ENCODE measurements at places on chromosomes 2 and 18.

GRCh38 chr2:161036926-161037325, 123.3 kb upstream of the TANK start:
- no peak for DNase-seq
- no peak overlapping the region for H3K27ac ChIP-seq
- no peaks in the 10 kb centered on the region for H3K4me1 ChIP-seq
- H3K4me3 ChIP-seq = no peak overlapping the region
- H3K27me3 ChIP-seq = no peaks in the 10 kb centered on the region
- H3K36me3 ChIP-seq = no peaks in the 10 kb centered on the region

DNA sequence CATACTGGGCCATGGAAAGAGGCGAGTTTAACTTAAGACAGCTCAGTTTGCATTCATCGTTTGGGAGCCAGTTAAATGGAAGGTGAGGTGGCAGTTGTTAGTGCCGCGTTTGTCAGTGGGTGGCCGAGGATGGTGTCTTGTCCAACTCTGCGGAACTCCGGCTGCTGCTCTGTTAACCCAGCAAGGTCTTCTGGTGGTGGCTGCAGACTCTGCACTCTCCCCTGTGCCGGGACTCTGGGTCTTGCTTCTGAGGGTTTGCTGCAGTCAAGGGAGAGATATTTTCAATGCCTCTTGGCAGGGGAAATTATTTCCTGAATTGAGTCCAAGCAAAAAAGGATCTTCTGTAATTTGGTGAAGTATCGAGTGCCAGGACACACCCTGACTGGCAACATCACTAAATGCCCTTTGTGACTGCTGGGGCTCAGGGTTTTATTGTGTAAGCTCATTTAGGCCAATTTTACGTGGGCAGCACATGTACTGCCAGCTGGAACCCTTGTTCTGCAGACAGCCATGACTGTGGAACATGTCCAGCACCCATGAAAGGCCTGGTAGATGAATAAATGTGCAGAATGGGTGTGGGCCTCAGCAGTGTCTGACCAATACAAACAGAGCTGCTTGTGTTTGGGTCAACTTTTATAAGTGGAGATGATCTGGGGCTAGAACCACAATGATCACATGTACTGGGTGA, 58.1 kb downstream of the IL1R2 start:
- H3K27me3 ChIP-seq = no peaks in the 10 kb centered on the region
- no peaks in the 10 kb centered on the region for H3K36me3 ChIP-seq
- H3K4me1 ChIP-seq = no peaks in the 10 kb centered on the region
- no peak overlapping the region for H3K27ac ChIP-seq
- H3K4me3 ChIP-seq = no peak overlapping the region

GRCh38 chr2:11828933-11829323, 82.5 kb downstream of the LPIN1 start:
- no peak for DNase-seq
- H3K36me3 ChIP-seq = no peaks in the 10 kb centered on the region
- no peaks in the 10 kb centered on the region for H3K27me3 ChIP-seq
- peak overlapping the region; percentile 14 for H3K27ac ChIP-seq

DNA sequence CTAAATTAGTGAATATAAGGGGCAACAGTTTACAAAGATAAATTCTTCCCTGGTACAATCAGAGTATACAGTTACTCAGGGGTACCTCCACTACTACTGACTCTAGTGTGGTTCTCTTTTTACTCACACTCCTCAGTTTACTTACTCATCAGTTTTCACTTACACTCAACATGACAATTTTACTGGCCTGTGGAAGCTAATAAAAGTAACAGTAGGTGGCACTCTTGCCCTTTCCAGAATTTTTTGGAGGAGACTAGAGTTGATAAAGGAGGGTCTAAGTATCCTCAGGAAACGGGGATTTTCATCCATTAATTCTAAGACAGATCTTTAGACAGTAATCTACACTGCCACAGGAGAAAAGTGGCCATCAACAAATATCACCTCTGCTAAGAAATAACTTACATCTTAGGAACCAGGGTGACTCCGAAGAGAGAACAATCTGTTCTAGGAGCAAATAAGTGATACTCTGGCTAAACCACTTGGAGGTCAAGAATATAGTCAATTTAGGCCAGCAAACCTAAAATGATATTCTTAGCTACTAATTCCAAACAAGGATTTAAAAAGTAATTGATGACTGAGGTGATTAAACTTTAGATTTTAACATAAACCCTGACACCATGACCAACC, 61.3 kb downstream of the ATL2 start:
- DNase-seq = no peak
- H3K27ac ChIP-seq = no peak overlapping the region
- no peak overlapping the region for H3K4me3 ChIP-seq
- H3K4me1 ChIP-seq = no peaks in the 10 kb centered on the region
- peaks cover 55% of the 10 kb centered on the region for H3K36me3 ChIP-seq

- no peaks in the 10 kb centered on the region for H3K27me3 ChIP-seq
- H3K4me3 ChIP-seq = no peak overlapping the region
- H3K36me3 ChIP-seq = peaks cover 18% of the 10 kb centered on the region
- no peak overlapping the region for H3K27ac ChIP-seq
- DNase-seq = no peak
These were observed 20.3 kb downstream of the LONRF2 start for GRCh38 chr2:100301881-100302584.

GRCh38 chr2:74525717-74526648, at the start of gene DQX1:
DQX1 (minus strand) TSS chr2:74526231; CDS start chr2:74525729, 502 bp downstream.
- peaks cover 3% of the 10 kb centered on the region for H3K27me3 ChIP-seq
- peak within 1 kb of the TSS; percentile 30 for H3K4me3 ChIP-seq
- H3K36me3 ChIP-seq = peaks cover 35% of the 10 kb centered on the region

GRCh38 chr2:133477616-133477990, 90.7 kb downstream of the NCKAP5 start:
- no peak for DNase-seq
- no peaks in the 10 kb centered on the region for H3K27me3 ChIP-seq
- no peak overlapping the region for H3K4me3 ChIP-seq
- no peaks in the 10 kb centered on the region for H3K36me3 ChIP-seq
- H3K4me1 ChIP-seq = no peaks in the 10 kb centered on the region

DNA sequence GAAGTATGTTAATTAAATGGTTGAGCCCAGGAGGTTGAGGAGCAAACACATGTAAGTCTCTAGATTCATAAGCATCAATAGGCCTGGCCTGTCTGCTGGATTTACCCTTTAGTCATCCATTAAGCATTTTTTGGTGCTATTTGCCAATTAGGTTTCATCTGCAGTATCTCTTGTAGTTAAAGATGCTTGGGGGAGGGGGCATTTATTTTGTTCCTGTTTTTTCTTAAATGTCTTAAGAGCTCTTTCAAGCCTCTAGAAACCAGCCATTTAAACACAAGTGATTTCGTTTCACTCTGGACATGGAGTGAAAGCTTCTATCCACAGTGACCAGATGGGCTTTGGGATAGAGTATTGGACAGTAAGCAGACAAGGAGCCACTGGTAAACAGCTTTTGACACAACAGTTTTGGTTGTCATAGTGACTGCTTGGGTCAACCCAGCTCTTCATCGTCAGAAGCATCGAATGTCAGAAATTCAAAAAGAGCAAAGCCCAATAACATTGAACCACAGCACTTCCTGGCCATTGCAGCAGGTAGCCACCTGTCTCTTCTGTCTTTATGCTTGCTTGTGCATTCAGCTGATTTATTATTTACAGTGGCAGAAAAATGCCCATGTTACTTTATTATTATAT, 4.9 kb downstream of the QPCT start:
- H3K27ac ChIP-seq = no peak overlapping the region
- H3K4me3 ChIP-seq = no peak overlapping the region
- no peaks in the 10 kb centered on the region for H3K36me3 ChIP-seq

- no peak overlapping the region for H3K4me3 ChIP-seq
- H3K27ac ChIP-seq = no peak overlapping the region
- H3K27me3 ChIP-seq = no peaks in the 10 kb centered on the region
- no peaks in the 10 kb centered on the region for H3K36me3 ChIP-seq
- no peak for DNase-seq
- no peaks in the 10 kb centered on the region for H3K4me1 ChIP-seq
These were observed 214.2 kb upstream of the ACVR2A start for GRCh38 chr2:147630585-147630984.

- H3K27ac ChIP-seq = no peak overlapping the region
- no peaks in the 10 kb centered on the region for H3K4me1 ChIP-seq
- no peaks in the 10 kb centered on the region for H3K27me3 ChIP-seq
- no peak overlapping the region for H3K4me3 ChIP-seq
- no peaks in the 10 kb centered on the region for H3K36me3 ChIP-seq
- no peak for DNase-seq
These were observed 52.5 kb upstream of the ITSN2 start for GRCh38 chr2:24412812-24413211.

DNA sequence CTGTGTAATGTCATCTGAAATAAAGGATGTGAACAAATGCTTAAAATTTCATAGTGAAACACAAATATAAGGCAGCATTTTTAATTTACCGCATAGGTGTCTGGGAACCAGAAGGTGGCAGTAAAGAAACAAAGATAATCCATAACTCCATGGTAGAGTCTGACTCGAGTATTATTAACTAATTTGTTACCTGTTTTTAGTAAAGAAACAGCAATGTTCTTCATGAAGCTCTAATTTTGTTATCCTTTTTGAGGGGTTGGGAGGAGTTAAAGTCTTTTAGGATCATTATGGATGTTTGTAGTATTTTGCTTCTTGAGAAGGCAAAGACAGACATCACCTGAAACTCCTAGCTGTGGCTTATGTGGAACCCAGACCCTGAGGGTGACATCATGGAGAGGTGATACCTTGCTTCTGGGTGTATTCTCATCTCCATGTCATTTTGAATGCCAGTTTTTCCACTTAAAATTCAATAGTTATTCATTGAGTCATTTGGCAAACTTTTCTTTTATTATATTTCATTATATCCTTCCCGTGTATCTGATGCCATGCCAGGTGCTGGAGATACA, 286.2 kb upstream of the EPAS1 start:
- no peak for DNase-seq
- peaks cover 10% of the 10 kb centered on the region for H3K4me1 ChIP-seq
- no peaks in the 10 kb centered on the region for H3K27me3 ChIP-seq
- no peaks in the 10 kb centered on the region for H3K36me3 ChIP-seq

DNA sequence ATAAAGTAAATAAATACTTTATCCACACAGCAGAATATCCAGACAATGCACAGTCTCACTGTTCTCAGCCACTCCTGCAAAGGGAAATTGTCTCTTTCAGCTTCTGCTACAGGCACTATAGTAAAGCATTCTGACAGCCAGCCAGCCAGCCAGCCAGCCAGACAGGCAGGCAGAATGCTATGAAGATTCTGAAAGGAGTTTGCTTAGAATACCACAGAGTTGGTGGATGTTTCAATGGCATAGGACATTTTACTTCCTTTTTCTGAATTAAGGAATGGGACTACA, 116.1 kb upstream of the CYP26B1 start:
- no peaks in the 10 kb centered on the region for H3K4me1 ChIP-seq
- no peaks in the 10 kb centered on the region for H3K36me3 ChIP-seq
- DNase-seq = no peak
- H3K4me3 ChIP-seq = no peak overlapping the region
- no peak overlapping the region for H3K27ac ChIP-seq

DNA sequence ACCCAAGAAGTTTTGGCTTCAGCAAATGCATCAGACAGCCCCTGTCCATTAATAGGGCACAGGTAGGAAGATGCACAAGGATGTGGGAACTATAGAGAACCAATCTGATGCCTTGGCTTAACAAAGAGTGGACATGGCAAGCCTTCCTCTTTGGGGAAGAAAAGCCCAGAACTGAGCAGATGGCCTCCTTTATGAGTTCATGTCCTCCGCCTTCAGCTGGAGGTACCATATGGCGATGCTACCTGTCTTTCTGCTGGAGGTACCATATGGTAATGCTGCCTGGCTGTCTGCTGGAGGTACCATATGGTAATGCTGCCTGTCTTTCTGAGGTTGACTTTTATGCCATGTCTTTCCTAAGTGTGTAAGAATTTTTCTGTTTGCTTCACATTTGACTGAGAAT, 6.0 kb downstream of the RETREG2 start:
- no peaks in the 10 kb centered on the region for H3K27me3 ChIP-seq
- H3K27ac ChIP-seq = no peak overlapping the region
- peaks cover 33% of the 10 kb centered on the region for H3K36me3 ChIP-seq
- no peaks in the 10 kb centered on the region for H3K4me1 ChIP-seq
- H3K4me3 ChIP-seq = no peak overlapping the region

- peak; percentile 22 for DNase-seq
- no peak within 1 kb of the TSS for H3K27ac ChIP-seq
- no peak within 1 kb of the TSS for H3K4me3 ChIP-seq
- H3K27me3 ChIP-seq = no peaks in the 10 kb centered on the region
These were observed at the start of gene ANKRD23 for GRCh38 chr2:96843538-96844268. ANKRD23 (minus strand) TSS chr2:96844021; CDS start chr2:96843992, 29 bp downstream.

GRCh38 chr2:29689666-29690065, 231.7 kb downstream of the ALK start:
- H3K27ac ChIP-seq = no peak overlapping the region
- no peaks in the 10 kb centered on the region for H3K27me3 ChIP-seq
- no peaks in the 10 kb centered on the region for H3K36me3 ChIP-seq
- H3K4me1 ChIP-seq = no peaks in the 10 kb centered on the region
- no peak for DNase-seq

DNA sequence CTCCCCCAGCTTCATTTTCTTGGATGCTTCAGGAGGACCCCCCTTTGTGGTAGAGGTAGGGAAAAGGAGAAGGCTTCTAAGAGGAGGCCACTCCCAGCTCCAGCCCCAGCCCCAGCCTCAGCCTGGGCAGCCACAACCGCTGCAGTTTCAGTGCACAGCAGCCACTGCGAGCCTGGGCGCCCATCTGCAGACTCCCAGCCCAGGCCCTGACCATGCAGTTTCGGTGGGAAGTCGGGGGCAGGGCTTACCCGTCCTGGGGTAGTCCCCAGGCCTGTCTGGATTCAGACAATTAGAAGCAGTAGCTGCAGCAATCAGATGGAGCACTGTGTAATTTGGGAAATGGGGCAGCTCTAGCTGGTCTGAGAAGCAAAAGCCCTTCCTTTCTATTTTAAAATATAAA, 28.6 kb downstream of the ITM2C start:
- no peaks in the 10 kb centered on the region for H3K27me3 ChIP-seq
- no peaks in the 10 kb centered on the region for H3K36me3 ChIP-seq
- no peak overlapping the region for H3K4me3 ChIP-seq
- H3K4me1 ChIP-seq = no peaks in the 10 kb centered on the region

DNA sequence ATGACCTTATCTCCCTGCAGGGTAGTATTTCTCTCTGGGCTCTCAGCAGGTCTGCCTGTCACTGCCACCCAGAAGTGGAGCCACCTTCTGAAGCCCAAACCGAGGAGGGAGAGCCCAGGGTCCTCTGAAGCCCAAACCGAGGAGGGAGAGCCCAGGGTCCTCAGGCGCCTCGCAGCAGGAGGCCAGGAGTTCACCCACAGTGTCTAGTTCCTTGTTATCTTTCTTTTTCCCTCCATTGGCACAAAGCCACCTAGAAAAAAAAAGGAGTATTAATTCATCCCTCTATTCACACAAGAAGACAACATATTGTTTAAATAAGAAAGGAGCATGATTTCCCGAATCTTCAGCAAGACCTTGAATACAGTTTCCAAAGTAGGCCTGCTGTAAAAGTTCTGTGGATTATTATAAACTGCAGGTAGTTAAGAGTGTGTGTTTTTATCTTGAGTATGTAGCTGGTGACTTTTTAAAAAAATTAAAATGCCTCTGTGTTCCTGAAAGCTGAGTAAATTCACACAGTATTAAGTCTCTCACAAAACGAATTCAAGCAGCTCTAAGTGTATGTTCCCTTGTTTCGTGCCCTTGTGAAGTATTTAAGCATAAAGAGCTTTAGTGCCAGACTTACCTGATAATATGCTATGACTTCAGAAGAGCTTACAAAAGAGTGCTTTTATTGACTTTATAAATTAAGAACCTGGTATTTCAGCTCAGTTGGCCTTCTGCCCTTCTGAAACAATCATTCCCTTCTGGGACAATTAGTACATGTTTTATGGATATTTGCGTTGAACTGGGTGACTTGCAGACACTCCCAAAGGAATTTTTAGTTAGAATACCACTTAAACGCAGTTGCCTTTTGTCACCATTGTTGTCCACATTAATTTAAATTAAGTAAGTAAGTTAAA, 11.7 kb upstream of the GRHL1 start:
- H3K27ac ChIP-seq = no peak overlapping the region
- DNase-seq = no peak
- H3K27me3 ChIP-seq = no peaks in the 10 kb centered on the region
- no peaks in the 10 kb centered on the region for H3K4me1 ChIP-seq

Measured in H9 (cell line).